B cell (primary cell): ENCODE measurements at places on chromosomes 7 and 10.

- peak; percentile 17 for DNase-seq
Measured at GRCh38 chr10:119807960-119808697, 64.5 kb downstream of the MCMBP start.

DNA sequence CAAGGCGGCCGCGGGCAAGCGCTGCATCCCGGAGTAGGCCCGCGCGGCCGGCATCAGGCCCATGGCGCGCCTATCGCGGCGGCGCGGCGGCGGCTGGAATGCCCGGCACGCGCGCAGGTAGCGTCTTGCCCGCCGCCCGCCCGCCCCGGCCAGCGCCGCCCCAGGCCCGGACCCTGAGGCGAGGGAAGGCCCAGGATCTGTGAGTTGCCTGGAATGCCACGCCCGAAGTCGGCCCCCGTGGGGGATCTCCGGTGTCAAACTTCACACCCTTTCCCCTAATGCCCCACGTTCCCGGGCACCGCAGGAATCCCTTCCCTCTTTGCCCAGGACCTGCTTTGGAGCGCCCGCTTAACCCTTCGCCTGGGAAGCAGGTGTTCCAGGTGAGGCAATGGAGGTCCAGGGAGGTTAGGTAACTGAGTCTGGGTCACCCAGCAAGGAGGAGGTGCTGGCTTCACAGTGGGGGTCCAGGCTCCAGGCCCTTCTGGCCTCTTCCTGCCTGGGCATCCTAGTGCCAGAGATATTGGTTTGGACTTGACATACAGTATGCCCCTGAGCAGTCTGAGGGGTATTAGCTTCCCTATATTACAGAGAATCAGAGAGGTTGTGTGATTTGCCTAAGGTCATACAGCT, 138.1 kb downstream of the ARHGAP22 start:
- DNase-seq: no peak

DNA sequence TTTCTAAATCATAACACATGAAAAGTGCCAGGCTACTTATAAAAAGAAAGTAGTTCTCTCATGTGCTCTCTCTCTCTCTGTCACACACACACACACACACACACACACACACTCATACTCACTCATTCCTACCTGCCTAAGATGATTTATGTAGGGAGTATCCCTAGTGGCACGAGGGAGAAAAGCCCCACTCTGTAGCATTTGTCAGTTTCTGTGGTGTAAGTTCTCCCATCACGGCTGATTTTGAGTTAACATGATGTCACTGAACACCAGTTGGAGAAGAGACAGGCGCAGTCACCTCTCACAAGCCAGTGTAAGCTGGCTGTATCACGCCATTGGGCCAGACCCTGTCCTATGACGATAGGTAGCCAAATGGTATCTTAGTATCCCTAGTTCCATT, 395.4 kb downstream of the SFMBT2 start:
- no peak for DNase-seq

GRCh38 chr10:28806488-28806941, 129.2 kb downstream of the BAMBI start:
- DNase-seq: no peak

DNA sequence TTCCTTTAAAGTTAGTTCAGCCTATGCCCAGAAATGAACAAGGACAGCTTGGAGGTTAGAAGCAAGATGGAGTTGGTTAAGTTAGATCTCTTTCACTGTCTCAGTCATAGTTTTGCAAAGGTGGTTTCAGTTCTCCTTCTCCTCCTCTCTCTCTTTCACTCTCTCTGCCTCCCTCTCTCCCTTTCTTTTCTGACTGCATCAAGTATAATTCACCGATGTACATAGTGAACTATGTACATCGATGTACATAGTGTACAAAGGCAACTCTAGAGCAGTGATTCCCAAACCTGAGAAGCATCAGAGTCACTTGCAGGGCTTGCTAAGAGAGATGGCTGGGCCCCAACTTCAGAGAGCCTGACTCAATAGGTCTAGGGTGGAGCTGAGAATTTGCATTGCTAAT, 1259.7 kb downstream of the TYW1 start:
- no peak for DNase-seq
